Activated CD4-positive, alpha-beta memory T cell treated with anti-CD3 and anti-CD28 coated beads, Interleukin-2, amount 10 ng/mL, durations not matched to agents 7 days and 5 days (primary cell): ENCODE measurements at places on chromosomes 7 and 10.

- DNase-seq: no peak
Observed at GRCh38 chr7:92517631-92518030, 10.7 kb downstream of the PEX1 start.

DNA sequence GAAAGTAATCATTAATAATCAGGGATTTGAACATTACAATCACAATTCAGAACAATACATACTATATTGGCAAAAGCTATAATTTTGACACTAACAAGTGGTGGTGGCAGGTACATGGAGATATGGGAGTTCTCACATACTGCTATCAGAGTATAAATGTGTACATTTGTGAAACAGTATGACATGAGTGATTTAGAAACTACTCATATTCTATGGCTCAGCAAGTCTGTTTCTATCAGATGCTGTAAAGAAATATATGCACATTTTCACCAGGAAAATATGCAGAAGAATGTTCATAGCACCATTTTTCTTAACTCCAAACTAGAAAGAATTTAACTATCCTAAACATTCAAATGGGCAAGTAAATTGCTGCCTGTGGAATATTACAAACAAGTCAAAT, 620.0 kb downstream of the SH2D4B start:
- no peak for DNase-seq

DNA sequence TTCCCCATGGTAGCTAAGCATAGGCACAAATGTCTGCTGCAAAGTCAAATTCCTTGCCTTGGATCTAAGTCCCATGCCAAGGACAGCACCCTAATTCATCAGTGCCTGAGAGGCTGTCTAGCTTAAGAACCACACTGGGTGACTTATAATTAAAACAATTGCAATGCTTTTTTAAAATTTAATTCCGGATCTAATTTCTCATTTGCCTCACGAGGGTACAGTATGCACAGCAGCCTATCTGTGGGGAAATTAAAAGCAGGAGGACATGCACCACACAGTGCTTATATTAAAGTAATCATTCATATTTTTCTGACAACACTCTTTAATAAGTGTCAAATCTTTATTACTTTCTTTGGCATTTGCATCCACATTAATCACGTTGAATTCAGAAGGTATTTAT, 378.8 kb downstream of the GPAM start:
- no peak for DNase-seq

DNA sequence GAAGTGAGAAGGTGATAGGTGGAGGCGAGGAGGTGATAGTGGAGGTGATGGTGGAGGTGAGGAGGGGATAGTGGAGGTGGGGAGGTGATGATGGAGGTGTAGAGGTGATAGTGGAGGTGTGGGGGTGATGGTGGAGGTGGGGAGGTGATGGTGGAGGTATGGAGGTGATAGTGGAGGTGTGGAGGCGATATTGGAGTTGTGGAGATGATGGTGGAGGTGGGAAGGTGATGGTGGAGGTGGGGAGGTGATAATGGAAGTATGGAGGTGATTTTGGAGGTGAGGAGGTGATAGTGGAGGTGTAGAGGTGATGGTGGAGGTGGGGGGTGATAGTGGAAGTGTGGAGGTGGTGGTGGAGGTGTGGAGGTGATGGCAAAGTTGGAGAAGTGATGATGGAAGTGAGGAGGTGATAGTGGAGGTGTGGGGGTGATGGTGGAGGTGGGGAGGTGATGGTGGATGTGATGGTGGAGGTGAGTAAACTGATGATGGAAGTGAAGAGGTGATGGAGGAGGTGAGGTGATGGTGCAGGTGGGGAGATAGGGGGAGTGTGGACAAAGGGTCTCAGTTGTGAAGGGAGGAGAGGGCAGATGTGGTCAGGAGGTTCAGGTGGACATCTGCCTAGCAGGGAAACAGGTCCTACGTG, 36.6 kb downstream of the ADCY1 start:
- no peak for DNase-seq

DNA sequence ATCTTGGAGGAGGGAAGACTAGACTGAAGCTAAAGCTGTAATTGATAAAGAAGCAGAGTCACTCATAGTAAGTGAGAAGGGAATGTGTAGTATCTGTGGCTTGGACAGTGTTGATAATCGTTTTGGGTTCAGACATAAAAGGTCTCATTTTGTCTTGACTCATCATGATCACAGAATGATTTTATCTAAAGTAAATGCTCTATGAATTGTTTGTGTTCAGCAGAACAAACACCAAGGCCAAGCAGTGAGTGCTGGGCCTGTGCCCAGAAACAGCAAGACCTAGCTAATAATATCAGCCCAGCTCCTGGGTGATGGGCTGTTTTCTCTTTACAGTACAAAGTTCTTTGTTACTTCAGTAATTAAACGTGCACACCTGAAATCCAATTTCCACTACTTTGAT, 26.7 kb upstream of the CD36 start:
- DNase-seq: no peak

DNA sequence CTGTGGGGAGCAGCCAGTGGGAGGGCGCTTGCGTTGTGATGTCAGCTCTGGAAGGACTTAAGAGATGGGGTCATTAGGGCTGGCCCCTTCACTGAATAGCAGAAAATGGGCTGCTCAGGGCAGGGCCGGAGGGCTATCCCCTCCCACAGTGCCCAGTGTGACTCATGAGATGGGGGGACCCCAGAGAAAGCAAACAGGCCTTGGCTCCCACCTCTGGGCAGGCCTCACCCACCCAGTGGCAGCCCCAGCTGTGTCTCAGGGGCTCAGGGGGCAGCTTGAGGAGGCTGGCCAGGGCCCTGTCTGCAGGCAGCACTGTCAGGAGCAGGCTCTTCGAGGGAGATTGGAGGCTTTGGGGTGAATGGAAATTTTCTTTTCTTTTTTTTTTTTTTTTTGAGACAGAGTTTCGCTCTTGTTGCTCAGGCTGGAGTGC, 168.3 kb downstream of the SLIT1 start:
- no peak for DNase-seq

- DNase-seq: no peak
Observed at GRCh38 chr10:86472061-86472460, 49.5 kb downstream of the WAPL start.

DNA sequence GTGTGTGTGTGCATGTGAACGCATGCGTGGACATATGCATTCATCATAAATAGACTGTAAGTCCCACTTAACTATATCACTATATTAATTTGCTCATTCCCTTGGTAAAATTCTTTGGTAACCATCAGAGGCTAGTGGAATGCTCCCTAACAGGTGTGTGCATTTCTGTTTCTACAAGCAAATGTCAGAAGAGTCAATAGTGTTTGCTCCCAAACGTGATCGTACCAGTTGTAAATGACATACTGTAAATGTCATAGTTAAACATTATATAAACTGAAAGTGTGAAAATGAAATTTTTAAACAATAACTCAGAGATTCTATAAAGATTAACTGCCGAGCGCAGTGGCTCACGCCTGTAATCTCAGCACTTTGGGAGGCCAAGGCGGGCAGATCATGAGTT, 94.6 kb downstream of the ANLN start:
- DNase-seq: no peak

DNA sequence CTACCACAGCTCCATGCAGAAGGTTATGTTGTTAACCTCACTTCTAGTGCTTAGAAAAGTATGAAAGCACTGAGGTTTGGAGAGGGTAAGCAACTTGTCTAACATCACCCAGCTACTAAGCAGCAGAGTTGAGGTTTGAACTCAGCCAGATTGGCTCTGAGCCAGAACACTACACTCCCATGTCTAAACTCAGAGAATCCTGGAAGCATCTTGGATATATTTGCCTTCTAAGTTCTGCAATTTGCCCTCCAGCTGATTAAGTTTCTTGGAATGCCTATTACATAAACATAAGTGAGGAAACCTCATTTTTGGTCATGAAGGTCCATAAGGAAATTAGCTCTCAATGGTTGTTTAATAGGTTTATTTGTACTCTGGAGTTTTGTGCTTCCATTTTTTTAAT, 78.1 kb upstream of the PHYHIPL start:
- no peak for DNase-seq

DNA sequence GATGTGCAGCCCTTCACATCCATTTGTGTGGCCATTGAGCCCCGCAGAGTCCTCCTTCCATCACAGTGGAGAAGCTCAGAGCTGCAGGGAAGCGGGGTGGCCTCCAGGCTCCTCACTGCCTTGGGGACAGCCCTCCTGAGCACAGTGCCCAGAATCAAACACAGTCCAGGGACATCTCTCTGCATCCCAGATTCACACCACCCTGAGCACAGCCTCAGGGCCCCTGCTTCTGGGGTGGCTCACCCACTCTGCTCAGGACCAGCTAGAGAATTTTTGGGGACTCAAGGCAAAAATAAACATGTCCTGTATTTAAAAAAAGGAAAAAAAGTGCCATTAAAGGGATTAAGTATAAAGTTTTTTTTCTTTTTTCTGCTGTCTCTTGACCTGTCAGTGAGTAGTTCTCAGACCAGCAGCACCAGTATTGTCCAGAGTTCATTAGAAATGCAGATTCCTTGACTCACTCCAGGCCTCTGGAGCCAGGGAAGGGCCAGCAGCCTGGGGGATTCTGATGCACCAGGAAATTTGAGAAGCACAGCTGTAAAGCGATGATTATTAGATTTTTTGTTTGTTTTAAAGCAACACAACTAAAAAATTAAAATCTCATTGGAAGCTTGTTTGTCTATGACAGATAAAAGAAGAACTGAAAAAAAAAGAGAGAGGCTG, 61.6 kb downstream of the ARHGAP22 start:
- DNase-seq: no peak

- peak; percentile 6 for DNase-seq
Observed at GRCh38 chr10:101559596-101560297, 28.3 kb downstream of the POLL start.
